LHCN-M2 (cell line): ENCODE measurements at places on chromosomes 3 and 15. TPM values are rescaled to one million over a fixed set of nuclear protein-coding genes. Genes with fewer than 3 reads are reported as not detected.

GRCh38 chr15:47194718-47195117 is 522.6 kb upstream of the SEMA6D start:
- DNase-seq, result no peak

GRCh38 chr3:196694202-196694638 is 17.8 kb downstream of the CEP19 start:
- peak; percentile 43 for DNase-seq

Gene IL17RD
- 0.51 and 0.92 TPM in 2 replicates for total RNA-seq

DNA sequence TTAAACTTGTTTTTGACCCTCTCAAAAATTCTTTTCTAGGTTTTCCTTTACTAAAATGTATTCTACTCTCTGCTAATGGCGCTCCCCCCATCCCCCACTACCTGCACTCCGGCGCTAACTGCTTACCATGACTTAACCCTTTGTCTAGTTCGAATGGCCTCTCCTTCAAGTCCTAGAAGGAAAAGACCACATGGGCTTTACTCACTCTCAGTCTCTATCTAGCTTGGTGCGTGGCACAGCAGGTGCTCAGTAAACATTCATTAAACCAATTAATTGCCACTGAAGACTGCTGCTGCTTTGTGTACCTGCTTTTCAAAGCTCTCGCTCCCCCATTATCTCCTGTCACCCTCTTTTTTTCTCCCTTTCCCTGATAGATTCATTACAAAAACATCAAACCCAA is 457.7 kb upstream of the THRB start:
- no peak for DNase-seq

DNA sequence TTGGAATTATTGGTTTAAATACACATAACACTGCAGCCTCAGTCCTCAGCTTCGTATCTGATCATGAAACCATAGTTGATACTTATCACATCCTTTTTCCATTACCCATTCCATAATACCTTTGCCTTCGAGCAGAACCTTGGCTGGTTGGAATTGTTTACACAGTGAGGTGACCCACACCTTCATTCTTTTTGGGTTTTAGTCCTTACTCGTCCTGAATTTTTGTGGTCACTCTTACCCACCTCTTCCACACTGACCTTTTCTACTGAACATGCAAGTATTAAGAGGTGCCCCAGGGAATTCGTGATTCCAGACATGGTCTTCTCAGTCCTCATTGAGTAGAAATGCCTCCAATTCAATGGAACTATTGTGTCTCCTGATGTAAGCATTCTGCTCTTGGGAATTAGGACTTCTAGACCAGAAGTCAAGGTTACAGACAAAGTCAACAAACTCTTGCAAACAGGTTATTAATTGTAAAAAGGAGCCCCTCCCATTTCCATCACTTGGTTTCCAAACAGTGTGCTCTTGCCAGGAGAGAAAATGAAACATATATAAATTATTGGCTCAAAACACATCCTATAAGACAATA is 37.7 kb downstream of the SCN11A start:
- DNase-seq, result no peak

GRCh38 chr3:2130726-2131125 is 32.1 kb downstream of the CNTN4 start:
- DNase-seq, result no peak

GRCh38 chr3:136725468-136725867 is 26.7 kb downstream of the STAG1 start:
- DNase-seq, result no peak

DNA sequence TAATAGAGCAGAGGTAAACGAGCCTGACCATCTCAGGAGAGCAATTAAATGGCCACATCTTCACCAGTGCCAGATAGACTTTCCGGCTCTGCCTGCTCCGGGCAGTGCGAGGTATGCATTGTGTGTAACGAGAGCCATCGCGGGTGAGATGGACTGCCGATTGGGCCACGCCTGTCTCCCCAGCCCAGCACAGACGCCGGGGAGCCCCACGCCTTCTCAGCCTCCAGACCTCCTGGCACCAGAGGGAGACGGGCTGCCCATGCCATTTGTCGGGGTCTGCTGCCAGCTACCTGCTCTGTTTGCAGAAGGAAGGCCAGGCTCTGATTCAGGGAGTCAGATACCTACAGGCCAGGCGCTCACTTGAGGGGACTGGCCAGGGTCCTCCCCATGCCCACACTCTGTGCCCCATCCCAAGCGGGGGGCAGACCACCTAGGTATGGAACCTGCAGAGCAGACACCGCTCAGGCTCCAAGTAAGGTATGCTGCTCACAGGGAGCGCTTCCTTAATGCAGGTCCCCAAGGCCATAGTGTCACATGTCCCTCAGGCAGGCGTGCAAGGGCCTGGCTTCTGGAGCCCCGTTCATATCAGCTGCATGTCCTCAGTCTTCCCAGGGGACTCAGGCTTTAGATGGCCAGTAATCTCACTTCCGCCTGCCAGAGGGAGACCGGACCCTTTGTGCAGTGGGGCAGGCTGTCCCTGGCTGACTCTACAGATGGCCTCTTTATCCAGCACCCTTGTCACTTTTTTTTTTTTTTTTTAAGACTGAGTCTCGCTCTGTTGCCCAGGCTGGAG is 62.2 kb downstream of the DNAJB8 start:
- no peak for DNase-seq

DNA sequence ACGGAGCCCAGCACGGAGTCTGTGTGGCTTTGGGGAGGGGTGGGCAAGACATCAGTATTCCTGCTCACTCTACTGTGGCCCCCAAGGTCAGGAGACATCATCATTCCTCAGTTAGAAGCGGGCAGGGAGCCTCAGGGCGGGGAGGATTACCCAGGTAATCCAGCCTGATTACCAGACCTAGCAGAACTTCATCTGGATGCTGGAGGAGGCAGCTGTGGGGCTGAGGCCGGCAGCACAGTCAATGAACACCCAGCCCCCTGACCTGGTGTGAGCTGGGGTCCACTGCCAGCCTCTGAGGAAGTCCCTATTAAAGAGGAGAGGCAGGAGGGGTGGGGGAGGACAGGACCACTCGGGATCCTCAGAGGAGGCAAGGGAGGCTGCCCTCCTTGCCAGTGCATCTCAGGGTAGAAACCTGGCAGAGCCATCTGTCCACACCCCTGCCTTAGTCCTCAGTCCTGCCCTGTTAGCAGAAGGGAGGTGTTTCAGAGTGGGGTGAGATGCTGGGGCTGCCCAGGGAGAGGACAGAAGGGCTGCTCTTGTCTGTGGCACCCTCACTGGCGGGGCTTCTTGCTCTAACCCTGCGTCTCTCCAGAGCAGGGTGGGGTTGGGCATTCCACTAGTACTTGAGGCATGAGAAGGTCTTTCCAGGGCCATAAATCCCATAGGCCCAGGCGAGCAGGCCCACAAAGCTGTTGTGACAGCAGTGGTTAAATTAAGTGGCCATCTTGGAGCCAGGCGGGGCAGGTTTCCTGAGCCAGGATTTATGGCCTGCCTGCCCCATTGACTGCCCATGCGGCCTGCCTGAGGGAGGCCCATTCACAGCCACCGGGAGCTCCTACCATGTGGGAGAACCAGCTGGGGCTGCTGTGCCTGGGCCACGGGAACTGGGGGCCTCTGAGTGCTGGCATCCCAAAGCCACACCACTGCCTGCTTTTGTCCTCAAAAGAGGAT is 82.1 kb downstream of the LINGO1 start:
- no peak for DNase-seq

GRCh38 chr15:65870889-65871533 is 1.7 kb downstream of the RAB11A start:
- DNase-seq, result peak; percentile 57

- DNase-seq, result no peak
Observed at GRCh38 chr3:45612138-45612537, 17.6 kb downstream of the LIMD1 start.

- DNase-seq, result no peak
Observed at GRCh38 chr3:107633327-107634098, 110.8 kb downstream of the BBX start.

DNA sequence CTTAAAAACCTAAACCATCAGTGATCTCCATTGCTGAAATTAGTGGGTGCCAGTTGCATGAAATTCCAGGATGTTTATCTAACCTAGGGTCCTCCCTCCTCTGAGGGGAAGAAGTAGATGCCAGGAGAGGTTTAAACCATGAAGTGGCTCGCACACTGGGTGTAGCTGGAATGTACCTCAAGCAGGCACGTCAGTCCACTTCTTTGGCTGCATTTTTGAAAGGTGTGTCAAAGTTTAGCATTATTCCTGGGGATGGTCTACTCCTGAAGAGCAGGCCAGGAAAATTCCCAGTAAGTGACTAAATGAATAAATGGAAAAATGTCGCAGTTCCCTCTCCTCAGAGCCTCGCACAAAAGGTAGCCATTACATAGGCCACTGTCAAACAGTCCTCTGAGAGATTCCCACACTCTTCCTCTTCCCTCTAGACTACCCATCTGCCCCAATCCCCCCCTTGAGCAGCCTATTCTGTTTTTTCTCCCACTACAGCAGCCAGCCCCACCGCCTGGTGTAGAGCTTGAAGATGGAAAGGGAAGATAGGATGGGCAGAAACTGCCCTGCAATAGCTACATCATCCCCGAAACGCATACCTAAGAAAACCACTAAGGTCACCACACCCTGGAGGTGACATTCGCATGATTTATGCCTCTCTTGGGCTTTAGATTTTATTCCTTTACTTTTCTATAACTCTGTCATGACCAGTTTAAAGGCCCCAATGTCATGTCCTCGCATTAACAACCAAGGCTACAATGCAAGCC is 655 bp upstream of the TMOD3 start:
- no peak for DNase-seq
